ENCODE measurements at places on chromosomes 1 and 21.

GRCh38 chr1:39277879-39278278 lies 73.4 kb downstream of the MACF1 start:
- DNase-seq = no peak
- H3K36me3 ChIP-seq = no peaks in the 10 kb centered on the region
- peaks cover 5% of the 10 kb centered on the region for H3K4me1 ChIP-seq
- no peak overlapping the region for H3K27ac ChIP-seq
- no peaks in the 10 kb centered on the region for H3K27me3 ChIP-seq

DNA sequence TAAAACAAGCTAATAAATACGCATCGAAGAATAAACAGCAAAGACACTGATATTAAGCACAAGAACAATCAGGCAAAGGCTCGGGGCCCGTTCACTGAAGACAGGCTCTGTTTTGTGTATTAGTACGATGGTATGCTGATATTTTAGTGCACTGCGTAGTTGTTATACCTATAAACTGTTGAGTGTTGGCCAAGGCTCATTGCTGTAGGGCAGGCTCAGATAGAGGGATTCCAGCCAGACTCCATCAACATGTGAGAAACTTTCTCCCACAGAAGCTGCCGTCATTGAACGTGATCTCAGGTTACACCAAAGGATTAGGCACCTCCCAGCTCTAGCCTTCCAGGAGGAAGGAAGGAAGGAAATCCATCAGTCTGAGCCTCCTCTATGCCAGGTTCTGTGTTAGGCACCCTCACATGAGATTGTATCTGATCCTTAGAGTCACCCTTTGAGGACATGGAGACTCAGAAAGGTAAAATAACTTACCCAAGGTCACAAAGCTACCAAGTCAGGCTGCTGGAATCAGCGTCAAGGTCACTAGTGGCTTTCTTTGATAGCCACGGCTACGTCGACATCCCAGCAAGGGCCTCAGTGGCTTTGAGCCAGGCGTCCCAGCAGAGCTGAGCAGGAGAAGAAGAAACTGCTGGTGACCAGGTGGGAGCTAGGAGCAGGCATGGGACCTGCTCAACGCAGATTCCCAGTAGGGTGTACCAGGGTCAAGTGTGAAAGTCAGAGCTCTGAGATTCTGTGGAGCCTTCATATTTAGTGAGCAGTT lies 14.8 kb downstream of the BCAR3 start:
- H3K36me3 ChIP-seq = no peaks in the 10 kb centered on the region
- H3K27me3 ChIP-seq = no peaks in the 10 kb centered on the region
- no peak for DNase-seq
- H3K27ac ChIP-seq = no peak overlapping the region

DNA sequence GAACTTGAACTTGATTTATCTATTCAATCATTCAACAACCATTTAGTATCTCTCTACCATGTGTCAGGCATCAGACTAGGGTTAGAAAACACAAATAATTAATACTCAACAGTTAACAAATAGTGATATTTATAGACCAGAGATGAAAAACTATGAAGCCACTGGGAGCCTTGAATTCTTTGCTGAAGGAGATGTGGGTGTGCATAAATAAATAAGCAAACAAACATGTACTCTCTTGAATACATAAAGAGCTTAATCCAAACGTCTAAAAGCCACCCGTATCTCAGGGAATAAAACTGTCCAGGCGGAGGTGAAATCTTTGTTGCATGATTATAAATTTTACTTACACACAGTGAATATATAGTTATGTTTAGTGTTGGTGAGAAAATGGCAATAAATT lies 165.7 kb downstream of the SLC45A1 start:
- H3K36me3 ChIP-seq = no peaks in the 10 kb centered on the region
- no peak for DNase-seq
- H3K27me3 ChIP-seq = no peaks in the 10 kb centered on the region

- H3K4me3 ChIP-seq = no peak overlapping the region
- H3K4me1 ChIP-seq = no peaks in the 10 kb centered on the region
- no peaks in the 10 kb centered on the region for H3K27me3 ChIP-seq
- H3K27ac ChIP-seq = no peak overlapping the region
These were observed 10.2 kb upstream of the FCRL5 start for GRCh38 chr1:157562515-157562914.

GRCh38 chr1:57824535-57824934 lies 400.7 kb upstream of the DAB1 start:
- H3K36me3 ChIP-seq = no peaks in the 10 kb centered on the region
- H3K4me3 ChIP-seq = no peak overlapping the region
- no peak overlapping the region for H3K27ac ChIP-seq
- H3K27me3 ChIP-seq = no peaks in the 10 kb centered on the region
- no peaks in the 10 kb centered on the region for H3K4me1 ChIP-seq

- no peaks in the 10 kb centered on the region for H3K36me3 ChIP-seq
- no peaks in the 10 kb centered on the region for H3K4me1 ChIP-seq
- H3K4me3 ChIP-seq = no peak overlapping the region
- no peak overlapping the region for H3K27ac ChIP-seq
These were observed 6.4 kb upstream of the TNNI1 start for GRCh38 chr1:201427963-201428362.

DNA sequence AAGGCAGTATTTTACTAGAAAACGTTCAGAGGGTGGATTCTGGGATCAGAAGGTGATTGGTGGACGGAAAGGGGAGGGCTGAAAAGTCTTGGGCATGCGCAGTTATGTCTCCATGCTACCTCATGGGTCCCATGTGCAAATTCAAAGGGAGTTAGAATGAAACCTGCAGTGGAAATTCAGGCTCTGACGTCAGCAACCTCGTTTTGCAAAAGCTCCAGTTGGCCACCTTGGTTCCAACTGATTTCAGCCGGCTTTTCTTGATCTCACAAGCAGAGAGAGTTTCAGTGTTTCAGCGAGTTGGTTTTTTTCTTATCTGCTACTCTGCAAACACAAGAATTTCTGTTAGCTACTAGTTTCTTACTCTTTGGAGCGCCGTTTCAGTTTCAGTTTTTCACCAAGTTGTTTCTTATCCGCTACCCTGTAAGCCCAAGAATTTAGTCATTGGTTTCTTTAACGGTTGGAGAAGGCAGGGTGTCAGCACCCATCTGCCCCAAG lies 69.8 kb upstream of the PGBD5 start:
- no peak overlapping the region for H3K27ac ChIP-seq
- no peaks in the 10 kb centered on the region for H3K4me1 ChIP-seq
- H3K27me3 ChIP-seq = no peaks in the 10 kb centered on the region
- no peak for DNase-seq
- H3K36me3 ChIP-seq = no peaks in the 10 kb centered on the region

DNA sequence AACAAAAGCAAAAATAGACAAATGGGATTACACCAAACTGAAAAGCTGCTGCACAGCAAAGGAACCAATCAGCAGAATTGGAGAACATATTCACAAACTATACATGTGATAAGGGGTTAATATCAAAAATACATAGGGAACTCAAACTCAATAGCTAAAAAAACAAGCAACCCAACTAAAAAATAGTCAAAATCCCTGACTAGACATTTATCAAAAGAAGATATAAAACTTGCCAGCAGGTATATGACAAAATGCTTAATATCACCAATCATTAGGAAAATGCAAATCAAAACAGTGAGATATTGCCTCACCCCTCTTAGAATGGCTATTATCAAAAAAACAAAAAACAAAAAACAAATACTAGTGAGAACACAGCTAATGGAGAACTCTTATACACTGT lies 140.3 kb downstream of the LRRIQ3 start:
- no peak for DNase-seq
- H3K27ac ChIP-seq = no peak overlapping the region
- no peaks in the 10 kb centered on the region for H3K4me1 ChIP-seq
- H3K27me3 ChIP-seq = no peaks in the 10 kb centered on the region
- no peak overlapping the region for H3K4me3 ChIP-seq

- no peak for DNase-seq
- no peaks in the 10 kb centered on the region for H3K4me1 ChIP-seq
- no peak overlapping the region for H3K27ac ChIP-seq
- no peaks in the 10 kb centered on the region for H3K36me3 ChIP-seq
- no peak overlapping the region for H3K4me3 ChIP-seq
These were observed 167.9 kb upstream of the ZC3H12A start for GRCh38 chr1:37306461-37306860.

- H3K27me3 ChIP-seq = no peaks in the 10 kb centered on the region
- H3K36me3 ChIP-seq = no peaks in the 10 kb centered on the region
- H3K27ac ChIP-seq = no peak overlapping the region
- H3K4me1 ChIP-seq = no peaks in the 10 kb centered on the region
- H3K4me3 ChIP-seq = no peak overlapping the region
- no peak for DNase-seq
These were observed 255.1 kb upstream of the RAB4A start for GRCh38 chr1:229015806-229016205.

DNA sequence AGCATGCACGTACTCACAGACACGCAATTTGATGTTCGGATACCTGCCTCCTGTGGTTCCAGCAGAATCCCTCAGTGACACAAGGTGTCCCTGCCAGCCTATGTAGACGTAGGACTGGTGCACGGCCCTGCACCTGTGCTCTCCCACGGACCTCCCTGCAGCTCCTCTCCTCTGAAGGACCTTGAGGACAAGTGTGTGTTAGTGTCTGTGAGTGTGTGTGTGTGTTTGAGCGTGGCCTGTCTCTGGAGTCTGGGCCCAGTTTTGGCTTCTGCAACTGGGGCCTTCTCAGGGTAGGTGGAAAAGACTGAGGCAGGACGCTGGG lies 22.5 kb upstream of the DMBX1 start:
- H3K27ac ChIP-seq = no peak overlapping the region
- peak overlapping the region; percentile 54 for H3K4me3 ChIP-seq
- H3K27me3 ChIP-seq = peaks cover 4% of the 10 kb centered on the region
- DNase-seq = no peak
- no peaks in the 10 kb centered on the region for H3K4me1 ChIP-seq

DNA sequence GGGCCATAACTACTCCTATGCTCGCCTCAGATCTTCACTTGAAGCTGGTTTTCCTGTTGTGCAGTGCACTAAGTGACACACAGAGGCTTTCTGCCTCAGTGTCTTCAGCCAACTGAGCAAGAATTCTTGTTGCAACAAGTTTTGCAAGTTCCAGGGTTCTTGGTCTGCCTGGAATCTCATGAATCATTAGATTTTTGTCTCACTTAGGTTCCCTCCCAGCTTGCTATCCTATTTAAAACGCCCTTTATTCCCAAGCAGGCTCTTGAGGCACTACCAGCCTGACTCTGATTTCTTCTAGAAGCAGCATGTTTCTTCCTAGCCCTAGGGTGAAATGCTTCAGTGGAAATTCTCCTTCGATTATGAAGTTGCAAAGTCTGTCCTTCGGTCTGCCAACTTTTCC lies 158.8 kb downstream of the C1orf21 start:
- no peak overlapping the region for H3K27ac ChIP-seq
- no peak overlapping the region for H3K4me3 ChIP-seq

GRCh38 chr1:64000021-64000420 lies 203.4 kb upstream of the UBE2U start:
- no peaks in the 10 kb centered on the region for H3K27me3 ChIP-seq
- H3K4me3 ChIP-seq = no peak overlapping the region
- no peak overlapping the region for H3K27ac ChIP-seq
- H3K36me3 ChIP-seq = no peaks in the 10 kb centered on the region
- no peaks in the 10 kb centered on the region for H3K4me1 ChIP-seq
- DNase-seq = no peak

DNA sequence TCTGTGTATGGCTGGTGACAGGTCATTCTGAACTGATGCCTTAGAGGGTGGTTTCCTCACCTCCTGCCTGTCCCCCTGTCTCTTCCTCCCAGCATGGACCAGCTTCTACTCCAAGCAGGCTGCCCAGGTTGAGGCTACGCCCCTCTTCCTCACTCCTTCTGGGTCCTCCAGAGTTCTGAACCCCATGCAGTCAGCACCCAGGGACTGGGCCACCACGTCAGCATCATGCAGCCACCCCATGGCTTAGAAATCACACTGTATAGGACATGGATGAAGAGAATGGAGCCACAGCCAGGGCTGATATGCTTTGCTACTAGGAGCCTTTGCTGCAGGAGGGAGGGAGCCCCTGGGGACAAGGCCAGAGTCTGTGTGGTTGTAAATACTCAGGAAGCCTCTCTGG lies 8.3 kb downstream of the FOXO6 start:
- no peaks in the 10 kb centered on the region for H3K4me1 ChIP-seq
- no peaks in the 10 kb centered on the region for H3K27me3 ChIP-seq
- H3K4me3 ChIP-seq = no peak overlapping the region
- no peaks in the 10 kb centered on the region for H3K36me3 ChIP-seq
- H3K27ac ChIP-seq = no peak overlapping the region
- DNase-seq = no peak

DNA sequence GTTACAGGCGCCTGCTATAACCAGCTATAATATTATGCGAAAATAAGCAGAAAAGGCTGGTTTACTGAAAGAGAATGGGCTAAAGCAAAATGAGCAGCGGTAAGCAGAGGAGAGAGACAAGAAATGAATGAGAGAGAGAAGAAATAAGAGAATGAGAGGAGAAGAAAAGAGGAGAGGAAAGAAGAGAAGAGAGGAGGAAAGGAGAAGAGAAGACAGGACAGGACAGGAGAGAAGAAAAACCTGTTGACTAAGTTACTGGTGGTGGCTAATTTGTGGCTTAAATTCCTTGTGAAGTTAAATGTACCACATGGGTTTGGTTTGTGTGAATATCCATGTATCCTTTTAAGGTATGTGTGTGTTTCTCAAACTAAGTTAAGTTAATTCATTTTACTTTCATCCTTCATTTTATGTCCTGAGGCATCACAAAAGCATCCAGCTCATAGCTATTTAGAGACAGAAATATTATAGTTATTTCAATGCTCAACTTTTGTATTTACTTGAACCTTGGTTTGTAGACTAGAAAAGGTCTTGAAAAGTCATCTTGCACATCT lies 3.1 kb upstream of the DDR2 start:
- DNase-seq = no peak
- H3K36me3 ChIP-seq = no peaks in the 10 kb centered on the region
- H3K4me1 ChIP-seq = no peaks in the 10 kb centered on the region
- H3K4me3 ChIP-seq = no peak overlapping the region
- no peaks in the 10 kb centered on the region for H3K27me3 ChIP-seq
- H3K27ac ChIP-seq = no peak overlapping the region

DNA sequence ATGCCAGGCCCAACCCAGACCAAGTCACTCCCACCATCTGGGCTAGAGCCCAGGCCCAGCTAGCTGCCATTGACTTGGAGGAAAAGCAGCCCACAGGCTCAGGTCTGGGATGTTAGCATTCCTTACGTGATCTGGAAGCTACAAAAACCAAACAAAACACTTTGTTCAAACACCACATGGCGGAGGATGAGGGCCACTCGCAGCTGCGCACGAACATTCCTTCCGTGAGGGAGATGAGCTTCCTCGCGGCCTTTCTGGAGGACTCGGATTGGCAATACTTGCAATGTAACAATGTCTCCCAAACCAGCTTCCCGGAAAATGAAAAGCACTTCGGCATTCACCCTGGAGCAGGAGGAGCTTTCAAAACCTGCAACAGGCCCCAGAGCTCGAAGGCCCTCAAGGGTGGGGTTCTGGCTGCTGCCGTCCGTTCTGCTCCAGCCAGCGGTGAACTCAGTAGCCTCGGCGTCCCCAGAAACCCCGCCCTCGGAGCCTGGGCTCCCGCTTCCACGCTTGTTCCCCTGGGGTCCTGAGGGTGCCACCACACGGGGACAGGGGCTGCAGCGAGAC lies 40.5 kb downstream of the COL6A1 start:
- H3K27me3 ChIP-seq = no peaks in the 10 kb centered on the region
- H3K4me3 ChIP-seq = no peak overlapping the region
- no peak for DNase-seq
- no peaks in the 10 kb centered on the region for H3K36me3 ChIP-seq
- H3K27ac ChIP-seq = no peak overlapping the region

Measured in right lobe of liver (tissue), 6 donors.